ENCODE measurements at places on chromosomes 4 and X.

GRCh38 chr4:166838975-166839614, 395.2 kb downstream of the SPOCK3 start:
- no peak for DNase-seq

DNA sequence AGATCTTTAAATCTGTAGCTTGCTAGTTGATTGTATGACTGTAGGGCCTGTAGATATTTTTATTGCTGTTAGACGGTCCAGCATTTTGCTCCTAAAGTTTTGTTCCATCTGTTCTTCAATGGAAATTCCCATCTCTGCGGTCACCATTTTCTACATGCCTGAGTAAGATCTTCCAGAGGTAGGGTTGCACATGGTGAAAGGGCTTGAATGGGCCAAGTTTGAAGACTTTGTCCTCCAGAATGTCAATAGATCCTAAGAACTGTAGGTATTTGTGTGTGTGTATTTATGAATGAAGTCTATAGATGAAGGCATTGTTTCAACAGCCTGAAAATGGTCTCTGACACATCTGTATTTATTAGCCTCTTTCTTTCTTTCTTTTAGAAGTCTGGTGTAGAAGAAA, 22.3 kb upstream of the TAPT1 start:
- DNase-seq, result no peak

DNA sequence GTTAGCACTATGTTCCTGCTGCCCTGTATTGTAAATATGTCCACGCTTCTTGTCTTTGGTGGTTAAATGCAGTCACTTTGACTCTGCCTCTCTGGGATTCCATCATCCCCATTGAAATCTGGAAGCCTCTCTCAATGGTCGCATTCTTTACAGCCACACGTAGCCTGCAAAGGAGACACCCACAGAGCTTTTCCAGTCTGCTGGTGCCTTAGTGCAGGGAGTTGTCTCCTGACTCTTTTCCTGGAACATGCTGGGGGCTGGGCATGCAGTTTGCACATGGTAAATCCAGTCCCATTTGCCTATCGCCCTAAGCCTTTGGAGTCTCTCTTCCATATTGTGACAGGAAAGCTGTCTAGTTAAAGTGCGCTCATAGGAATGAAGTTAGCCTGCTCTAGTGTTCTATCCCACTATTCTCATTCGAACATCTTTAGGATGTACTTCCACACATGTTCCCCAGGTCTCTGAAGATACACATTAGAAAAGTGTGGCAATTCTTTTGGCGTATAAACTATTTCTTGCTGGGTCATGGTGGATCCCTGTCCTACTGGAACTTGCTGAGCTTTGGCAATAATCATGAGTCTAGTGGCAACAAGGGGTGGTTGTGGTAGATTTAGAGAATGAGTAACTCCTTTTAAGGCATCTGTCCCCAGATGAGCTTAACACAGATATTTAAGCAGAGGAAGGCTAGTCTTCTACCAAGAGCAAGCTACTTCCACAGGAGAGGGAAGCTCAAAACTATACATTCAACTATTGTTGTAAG, 33.7 kb downstream of the COQ2 start:
- DNase-seq, result no peak

- no peak for DNase-seq
Observed at GRCh38 chr4:140497405-140497746, 717 bp downstream of the MGAT4D start.

DNA sequence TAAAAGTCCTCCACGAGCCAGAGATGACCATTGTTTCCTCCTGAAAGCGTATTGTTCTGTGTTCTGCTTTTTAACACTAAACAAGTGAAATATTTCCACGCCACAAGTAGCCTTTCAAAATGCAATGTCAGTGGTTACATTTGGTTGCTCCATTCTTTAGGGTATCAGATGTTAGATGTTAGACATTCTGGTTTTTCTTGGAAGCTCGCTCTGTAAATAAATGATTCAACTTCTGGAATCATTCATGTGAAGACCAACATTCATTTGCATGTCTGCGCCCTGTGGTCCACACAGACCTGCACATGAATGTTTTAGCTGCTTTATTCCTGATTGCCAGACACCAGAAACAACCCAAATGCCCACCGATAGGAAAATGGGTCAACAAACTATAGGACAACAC, 38.0 kb upstream of the HELT start:
- DNase-seq, result no peak

- DNase-seq, result no peak
Observed at GRCh38 chr4:129218897-129219296, 122.9 kb downstream of the C4orf33 start.

DNA sequence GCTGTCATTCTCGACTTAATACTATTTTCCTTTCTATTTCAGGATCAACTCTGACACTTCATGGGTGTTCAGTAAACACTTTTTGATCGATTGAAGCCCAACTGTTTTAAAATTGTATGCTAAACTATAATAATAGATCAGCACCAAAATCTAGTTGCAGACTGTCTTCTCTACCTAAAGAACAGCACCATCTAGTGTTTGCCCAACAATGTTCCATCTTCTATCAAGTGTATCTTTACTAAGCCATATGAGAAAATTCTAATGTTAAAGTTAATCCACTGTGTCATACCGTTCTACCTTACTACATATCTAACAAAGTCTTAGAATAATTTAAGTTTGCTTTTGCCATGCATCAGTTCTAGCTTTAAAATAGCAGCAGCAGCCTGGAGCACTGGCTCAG, 113.0 kb upstream of the PRDX4 start:
- no peak for DNase-seq

GRCh38 chrX:130110379-130111219, at the start of gene ELF4:
ELF4 (minus strand) TSS chrX:130110497; CDS start chrX:130081330, 29,167 bp downstream.
- peak; percentile 81 for DNase-seq

DNA sequence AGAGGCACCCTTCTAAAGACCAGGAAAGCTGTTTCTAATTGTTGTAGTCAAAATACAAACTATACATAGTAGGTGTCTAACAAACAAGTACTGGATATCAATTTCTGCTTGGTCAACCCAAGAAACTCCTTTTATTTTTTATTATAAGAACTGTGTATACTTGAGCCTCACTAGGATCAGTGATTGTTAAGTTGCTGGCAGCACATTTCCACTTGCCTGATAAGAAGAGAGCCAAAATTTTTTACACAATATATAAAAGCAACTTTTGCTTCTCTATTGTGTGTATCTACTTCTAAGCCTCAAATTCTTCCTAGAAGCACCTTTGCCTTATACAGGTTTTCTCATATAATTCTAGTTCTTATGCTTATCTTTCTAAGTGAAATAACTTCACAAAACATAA, 703.0 kb upstream of the EPHA5 start:
- no peak for DNase-seq

DNA sequence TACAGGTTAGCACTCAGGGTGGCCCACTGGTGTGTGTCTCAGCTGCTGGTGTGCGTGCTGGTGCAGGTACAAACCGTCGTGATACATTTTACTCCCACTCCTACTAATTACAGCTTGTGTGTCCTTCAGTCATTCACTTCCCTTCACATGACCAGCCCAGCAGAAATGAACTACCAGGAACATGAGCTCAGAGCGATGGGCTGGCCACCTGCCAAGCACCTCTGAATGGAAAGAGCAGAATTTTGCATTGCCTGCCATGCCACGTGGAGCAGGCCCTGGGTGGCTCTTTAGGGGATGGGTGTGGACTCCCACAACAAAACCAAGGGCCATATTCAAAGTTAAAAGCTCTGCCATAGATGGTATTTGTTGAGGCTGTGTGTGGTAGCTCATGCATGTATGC, 58.9 kb upstream of the PGM2 start:
- no peak for DNase-seq

- DNase-seq, result no peak
Observed at GRCh38 chrX:41553688-41554087, 106.5 kb downstream of the NYX start.

GRCh38 chrX:25198891-25199290, 183.1 kb upstream of the ARX start:
- DNase-seq, result no peak

- no peak for DNase-seq
Observed at GRCh38 chr4:61783050-61783449, 582.9 kb downstream of the ADGRL3 start.

DNA sequence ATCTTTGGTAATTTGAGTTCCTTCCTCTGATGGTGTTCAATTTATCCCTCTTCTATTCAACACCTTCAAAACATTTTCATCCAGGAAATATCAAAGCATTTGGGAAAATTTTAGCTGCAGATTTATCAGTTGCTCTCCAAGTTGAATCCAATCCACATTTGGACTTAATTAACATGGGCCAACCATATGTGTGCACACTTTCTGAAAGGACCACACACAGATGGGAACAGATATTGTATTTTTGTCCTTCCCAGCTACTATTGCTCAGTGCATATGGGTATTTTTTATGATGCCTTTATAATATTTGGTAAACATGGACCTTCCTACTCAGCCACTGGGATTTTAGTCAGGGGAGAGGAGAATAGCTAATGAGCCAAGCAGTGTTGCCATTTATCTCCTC, 65.2 kb downstream of the GLRA2 start:
- DNase-seq, result no peak

- DNase-seq, result no peak
Observed at GRCh38 chr4:37101182-37101581, 143.4 kb upstream of the NWD2 start.

DNA sequence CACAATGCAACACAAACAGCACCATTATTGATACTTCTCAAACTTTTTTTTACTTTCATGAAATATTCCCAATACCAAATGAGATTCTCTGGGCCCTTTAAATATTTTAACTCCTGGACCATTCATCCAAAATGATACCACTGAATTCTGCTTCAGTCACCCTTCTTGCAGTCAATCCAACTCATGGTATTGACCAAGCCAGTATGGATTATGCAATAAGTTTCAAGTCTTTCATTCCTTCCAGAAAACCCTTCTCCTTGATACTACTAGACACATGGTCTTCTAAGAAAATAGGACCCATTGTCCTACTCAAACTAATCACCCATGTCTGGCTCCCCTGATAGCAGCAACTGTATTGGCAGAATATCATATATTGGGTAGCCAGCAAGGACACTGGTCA, 23.0 kb downstream of the ZNF721 start:
- no peak for DNase-seq

GRCh38 chr4:102687373-102687981, 73.3 kb downstream of the MANBA start:
- no peak for DNase-seq

DNA sequence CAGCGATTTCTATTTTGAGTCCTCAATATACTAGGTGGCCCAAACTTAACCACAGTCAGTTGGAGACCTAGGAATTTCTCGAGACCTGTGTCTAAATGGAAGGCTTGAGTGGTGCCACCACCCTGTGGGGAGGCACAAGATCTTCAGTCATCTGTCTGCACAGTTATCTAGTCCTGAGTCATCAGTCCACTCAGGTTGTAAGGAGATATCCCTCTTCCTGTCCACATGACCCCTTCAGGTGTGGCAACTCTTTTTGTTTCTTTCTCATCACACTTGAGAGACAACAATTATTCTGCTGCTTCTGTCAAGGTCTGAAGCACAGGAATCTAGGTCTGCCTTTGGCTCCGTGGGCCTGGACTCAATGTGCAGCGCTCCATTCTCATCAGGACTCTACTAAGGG, 64.4 kb upstream of the IBSP start:
- no peak for DNase-seq

DNA sequence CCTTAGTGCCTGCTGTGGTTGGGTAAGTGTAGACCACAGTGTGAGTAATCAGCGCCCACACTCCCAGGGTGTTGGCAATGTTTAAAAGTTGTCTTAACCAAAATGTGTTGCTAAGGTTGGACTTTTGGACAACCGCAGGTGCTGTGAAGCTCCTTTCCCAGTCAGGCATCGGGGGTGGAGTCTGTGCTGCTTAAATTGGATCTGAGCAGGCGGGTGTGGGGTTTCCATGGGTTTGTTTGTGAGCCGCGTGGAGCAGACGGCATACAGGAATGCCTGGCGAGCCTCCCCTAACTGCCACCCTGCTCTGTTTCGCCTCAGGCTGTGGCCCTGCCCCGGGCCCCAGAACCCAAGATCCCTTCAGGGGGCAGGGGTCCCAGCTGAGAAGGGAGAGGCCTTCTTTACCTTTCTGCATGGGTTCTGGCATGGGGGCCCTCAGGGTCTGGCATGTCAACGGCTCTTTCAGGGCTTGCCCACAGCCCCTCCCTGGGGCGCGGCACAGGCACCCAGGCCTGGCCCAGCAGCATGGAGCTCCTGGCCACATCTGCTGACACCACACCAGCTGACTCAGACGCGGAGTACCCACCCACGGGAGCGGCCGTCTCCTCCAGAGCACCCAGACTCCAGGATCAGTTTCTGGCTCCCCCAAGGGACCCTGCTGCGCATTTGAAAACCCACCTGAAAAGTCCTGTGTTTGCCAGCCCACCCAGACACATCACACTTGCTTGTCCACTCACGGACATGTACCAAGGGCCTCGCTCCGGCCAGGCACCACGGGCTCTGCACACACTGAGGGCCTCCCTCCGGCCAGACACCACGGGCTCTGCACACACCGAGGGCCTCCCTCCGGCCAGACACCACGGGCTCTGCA, 5.1 kb upstream of the SPON2 start:
- DNase-seq, result peak; percentile 14

DNA sequence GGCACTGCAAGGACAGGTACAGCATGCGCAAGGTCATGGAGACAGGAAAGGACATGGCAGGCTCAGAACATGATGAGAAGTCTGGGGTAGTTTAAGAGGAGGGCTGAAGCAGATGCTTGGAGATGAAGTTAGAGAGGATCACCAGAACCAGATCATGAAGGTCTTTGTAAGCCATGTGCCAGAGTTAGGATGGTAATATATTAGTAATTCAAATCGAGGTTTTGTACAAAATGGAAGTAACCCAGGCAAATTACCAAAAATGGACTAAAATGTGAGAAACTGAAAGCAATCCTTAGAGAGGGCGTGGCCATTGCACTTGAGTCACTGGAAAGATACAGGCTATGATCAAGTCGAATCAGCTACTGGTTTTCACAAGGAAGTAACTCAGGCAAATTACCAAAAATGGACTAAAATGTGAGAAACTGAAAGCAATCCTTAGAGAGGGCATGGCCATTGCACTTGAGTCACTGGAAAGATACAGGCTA, 13.5 kb downstream of the RXFP1 start:
- DNase-seq, result no peak

GRCh38 chr4:81769244-81769643, 297.5 kb upstream of the RASGEF1B start:
- DNase-seq, result no peak

DNA sequence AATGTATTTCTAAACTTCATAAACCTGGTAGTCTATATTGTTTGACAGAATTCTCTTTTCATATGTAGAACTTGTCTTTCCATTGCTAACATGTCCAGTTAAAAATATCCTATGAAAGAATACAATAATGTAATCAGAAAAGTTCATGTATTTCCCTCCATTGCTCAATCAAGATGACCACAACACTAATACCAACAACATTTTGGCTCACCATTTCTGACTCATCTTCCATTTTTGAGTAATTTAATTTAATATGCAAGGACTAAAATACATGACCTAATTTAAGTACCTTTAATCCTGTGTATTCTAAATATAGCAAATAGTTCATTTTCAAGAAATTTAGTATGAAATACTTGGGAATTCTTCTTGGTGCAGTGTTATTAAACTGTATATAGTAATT, 239.5 kb upstream of the GPC4 start:
- DNase-seq, result no peak

DNA sequence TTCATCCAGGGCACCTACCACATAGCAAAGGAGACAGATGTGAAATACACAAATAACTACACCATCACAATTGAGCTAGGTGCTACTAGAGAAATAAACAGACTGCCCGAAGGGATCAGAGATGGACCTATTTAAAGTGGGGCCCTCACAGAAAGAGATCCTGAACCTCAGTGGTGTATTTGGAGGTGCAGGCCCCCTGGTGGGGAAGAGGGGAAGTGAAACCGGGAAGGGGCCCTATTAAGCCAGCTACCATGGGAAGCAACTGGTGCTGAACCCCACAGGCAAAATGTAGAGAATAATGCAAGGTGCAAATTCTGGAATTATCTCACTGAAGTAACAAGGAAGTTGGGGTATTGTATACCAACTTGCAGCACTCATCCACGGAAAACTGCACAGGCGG, 78.6 kb upstream of the FAM9A start:
- peak; percentile 27 for DNase-seq

All from CD4-positive, alpha-beta T cell treated with Interleukin-6 for 4 hours (primary cell).